NCI-H2081 treated with DMSO at 0.1 percent for 48 hours (cell line): ENCODE measurements at places on chromosomes 16 and 17.

DNA sequence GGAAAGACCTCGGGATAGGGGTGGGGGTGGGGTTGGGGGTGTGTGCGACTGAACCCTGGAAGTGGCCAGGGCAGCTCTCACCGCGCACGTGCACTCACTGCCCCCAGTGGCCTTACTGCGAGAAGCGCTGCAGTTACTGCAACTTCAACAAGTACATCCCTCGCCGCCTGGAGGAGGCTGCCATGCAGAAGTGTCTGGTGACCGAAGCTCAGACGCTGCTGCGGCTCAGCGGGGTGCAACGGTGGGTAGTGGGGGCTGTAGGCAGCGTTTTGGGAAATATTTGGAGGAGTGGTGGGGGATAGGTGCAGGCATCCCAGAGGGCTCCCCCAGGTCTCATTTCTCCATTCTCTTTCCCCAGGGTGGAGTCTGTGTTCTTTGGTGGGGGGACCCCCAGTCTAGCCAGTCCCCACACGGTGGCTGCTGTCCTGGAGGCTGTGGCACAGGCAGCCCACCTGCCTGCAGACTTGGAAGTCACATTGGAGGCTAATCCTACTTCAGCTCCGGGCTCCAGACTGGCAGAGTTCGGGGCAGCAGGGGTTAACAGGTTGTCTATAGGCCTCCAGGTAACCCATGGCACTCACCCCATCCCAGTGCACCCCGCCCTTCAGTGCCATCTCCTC is 972 bp downstream of the RSAD1 start:
- peak; percentile 39 for DNase-seq

- DNase-seq, result no peak
Observed at GRCh38 chr16:85357924-85358505, 245.7 kb upstream of the CIBAR2 start.

DNA sequence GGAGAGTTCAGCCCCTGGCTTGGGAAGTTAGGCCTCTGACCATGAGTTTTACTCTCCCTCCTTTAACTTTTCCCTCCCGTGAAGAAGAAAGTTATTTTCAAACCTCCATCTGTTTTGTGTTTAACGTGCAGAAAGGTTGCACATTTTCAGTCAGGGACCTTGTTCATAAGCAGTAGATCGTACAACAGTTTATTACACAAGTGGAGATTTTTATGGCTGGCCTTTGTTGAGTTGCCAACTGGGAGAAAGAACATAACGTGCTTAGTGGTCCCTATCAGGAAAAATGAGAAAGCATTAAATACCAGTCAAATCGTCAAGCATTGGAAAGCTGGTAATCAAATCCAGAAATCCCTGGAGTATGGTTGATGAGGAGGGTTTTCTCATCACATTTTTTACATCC is 117.9 kb upstream of the MYOCD start:
- DNase-seq, result no peak

- DNase-seq, result no peak
Observed at GRCh38 chr17:42135664-42136653, 13.4 kb downstream of the HSPB9 start.

- DNase-seq, result no peak
Observed at GRCh38 chr16:84766978-84767773, 52.6 kb upstream of the CRISPLD2 start.

DNA sequence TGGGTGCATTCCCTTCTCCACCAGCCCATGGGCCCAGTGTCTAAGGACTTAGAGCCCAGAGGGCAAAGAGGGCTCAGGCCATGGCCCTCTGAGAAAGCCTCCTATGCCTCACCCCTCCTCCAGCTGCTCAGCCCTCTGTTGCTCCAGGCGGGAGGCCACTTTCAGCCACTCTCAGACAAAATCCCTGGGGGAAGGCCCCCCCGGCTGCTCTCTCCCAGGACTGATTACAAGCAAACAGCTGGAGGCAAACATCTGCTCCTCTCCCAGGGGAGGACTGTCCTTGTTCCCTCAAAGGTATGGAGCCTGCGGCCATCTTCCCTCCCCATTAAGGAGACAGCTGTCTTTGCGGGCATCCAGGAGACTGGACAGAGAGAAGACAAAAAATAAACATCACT is 54.9 kb upstream of the DLX4 start:
- DNase-seq, result no peak

GRCh38 chr16:937723-938122 is 33.1 kb downstream of the LMF1 start:
- no peak for DNase-seq
